ENCODE measurements at places on chromosomes 5 and 9.

DNA sequence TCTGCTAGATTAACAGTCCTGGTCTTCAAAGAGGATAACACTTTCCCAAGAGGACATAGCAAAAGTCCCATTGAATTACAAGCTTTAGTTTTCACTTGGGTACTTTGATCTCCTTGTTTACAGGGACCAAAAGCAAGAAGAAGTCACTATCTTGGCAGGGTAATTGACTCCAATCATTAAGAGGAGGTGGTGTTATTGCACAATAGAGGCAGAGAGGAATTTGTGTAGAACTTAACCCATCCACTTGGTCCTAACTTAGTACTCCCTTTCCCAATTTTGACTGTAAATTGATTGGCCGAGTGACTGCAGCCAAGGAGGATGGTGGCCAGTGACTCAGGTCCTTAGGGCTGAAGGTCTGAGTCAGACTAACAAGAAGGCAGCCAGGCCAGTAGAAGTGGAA lies 9.3 kb upstream of the TRPC7 start:
- DNase-seq = no peak

- no peak for DNase-seq
Observed at GRCh38 chr5:73692981-73693380, 67.0 kb downstream of the ARHGEF28 start.

DNA sequence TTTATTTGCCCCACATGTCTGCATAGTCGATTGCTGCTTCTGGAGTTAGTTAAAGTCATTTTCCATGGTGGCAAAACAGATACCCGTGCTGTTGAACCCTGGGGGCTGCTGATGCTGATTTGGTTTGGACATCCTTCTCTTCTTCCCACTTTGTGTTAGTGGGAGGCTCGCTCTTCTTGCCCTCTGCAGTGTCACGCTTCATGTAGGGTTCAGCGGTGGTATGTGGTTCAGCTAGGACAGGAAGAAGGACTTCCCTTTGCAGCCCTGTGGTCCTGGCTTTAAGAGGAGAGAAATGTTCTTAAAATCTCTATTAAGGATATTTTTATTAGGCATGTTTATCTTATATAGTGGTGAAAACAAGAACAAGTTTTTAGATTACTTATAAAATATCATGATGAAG lies 36.2 kb downstream of the SLC36A1 start:
- no peak for DNase-seq

DNA sequence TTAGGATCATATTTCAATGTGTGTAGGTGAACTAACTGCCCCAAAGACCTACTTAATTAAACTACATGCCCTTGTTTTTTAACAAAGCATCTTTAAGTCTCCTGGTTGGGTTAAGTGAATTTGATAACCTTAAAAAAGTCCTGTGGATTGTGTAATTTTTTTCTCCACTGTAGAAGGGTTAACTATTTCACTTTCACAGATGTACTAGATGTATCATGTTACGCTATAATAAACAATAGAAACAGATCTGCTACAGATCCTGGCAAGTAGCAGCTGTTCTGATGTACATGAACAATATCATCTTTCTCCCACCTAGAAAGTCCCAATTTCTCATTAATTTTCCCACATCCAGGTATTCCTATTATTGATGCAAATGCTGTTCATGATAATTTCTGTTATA lies 18.9 kb downstream of the KIF24 start:
- DNase-seq = no peak

DNA sequence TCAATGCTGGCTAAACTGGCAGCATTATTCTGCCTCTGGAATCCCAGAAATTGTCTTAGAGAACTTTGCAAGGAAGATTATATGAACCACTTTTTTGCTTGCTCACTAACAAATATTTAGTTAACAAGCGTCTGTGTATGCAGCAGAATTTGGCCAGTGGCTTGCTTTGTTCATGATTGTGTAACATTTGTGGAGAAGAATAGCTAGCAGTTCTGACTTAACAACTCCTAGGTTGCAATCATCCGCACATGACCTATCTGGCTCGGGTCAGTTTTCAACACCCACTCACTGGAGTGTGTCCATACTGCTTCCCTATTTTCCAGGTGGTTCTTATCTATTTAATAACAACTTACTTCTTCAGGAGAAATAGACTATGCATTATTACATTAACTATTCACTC lies 98.5 kb downstream of the SNX18 start:
- no peak for DNase-seq

All from DMS153 (cell line).